ENCODE measurements at places on chromosomes 7 and 10.

- DNase-seq, result no peak
Measured at GRCh38 chr7:78254726-78255055, 456.1 kb downstream of the PHTF2 start.

- no peak for DNase-seq
Measured at GRCh38 chr7:50685135-50686065, 97.3 kb downstream of the GRB10 start.

DNA sequence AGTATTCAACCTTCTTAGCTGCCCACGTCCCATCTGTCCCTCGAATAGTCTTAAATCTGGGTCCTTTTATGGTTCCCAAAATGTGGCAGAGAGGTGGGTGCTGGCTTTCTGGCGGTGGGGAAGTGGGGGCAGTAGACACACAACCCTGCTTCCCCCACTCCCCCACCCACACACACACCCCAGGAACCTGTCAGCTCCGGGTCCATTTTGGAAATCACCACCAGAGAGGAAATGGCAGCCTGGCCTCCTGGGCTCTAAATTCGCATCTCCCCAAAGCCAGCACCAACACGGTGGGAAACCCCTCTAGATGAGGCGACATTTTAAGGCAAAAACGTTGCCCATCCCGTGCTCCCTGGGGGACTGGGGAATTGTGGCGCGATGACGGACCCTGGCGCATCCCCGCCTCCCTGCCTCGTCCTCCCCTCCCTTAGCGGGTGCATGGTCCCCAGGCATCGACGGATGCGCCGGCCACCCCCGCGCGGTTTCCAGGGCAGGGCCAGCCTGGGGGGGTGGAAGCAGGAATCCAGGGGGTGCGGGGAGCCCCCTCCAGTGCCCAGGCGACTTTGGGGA, 702 bp downstream of the TMEM130 start:
- no peak for DNase-seq

DNA sequence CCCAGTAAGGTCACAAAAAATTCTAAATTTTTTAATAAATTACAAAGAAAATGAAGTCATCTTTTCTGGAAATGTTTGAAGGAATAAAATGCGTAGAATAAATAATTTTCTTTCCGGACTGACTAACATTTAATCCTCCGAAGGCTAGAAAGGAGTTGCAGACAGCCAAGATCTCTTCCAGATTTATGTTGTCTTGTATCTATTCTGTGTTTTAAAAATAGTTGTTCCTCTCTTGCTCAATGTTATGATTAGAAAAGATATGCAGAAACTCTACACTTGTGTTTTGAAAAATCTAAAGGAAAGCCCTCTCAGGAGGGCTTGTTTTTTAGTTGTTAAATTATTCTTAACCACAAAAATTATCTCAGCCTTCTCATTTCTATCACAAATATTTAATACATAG, 70.7 kb downstream of the MACC1 start:
- DNase-seq, result no peak

DNA sequence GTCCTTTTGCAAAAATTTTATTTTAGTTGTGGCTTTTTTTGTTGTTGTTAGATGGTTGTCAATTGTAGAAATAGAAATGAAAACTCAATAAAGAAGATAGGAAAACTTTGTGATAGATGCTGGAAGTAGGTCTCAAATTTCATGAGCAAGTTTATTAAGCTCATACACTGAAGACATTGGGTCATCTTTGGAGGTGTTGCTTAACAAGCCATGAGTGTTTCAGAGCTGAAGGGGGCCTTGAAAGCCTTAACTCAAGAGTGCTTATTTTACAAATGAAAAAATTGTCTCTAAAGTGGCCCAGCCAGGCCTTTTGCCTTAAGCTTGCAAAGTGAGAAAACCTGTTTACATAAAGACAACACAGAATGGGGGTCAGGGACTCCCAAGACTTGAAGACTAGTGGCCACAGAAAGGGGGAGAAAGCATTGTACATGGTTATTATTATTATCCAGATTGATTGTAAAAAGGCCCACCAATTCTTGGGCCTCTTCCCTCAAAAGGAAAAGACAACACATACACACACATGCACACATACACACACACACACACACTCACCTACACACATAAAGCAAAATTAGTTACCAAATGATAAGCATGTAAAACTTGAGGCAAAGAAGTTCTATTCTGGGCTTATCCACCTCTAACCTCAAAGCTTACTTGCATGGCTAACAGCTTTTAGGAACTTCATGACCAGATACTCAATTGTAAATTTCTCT, 49.7 kb upstream of the GLCCI1 start:
- no peak for DNase-seq

DNA sequence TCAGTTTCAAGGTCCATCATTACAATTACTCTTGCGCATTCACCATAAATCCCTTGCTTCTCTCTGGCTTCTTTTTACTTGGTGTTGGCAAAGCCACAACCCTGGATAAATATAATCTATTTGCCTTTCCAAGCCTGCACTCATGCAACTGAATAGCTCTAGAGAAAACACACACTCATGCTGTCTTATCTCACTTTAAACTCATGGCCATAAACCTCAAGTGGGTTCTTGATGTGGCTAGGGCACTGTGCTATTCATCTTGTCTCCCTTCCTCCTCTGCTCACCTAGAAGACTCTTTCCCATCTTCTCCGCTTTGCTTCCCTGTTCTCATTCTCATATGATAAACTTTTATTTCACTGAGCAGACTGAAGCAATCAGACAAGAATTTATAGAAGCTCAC, 165.4 kb upstream of the MTPN start:
- DNase-seq, result no peak
